Epithelial cell of esophagus (primary cell): ENCODE measurements at places on chromosomes 11 and 22.

DNA sequence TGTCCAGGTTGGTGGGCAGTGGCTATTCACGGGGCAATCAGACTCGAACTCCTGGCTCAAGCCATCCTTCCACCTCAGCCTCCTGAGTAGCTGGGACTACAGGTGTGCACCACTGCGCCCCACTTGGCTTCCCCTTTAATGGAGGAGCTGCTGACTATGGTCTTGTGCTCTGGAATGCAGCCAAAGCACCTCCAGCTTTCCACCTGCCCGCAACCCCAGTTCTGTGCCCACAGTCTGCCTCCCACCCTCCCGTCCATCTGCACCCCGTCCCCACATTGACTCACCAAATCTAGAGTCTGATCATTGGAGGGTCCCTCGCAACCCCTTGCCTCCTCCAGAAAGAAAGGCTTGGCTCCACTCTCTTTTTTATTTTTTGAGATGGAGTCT is 41.0 kb downstream of the KCNJ4 start:
- DNase-seq: no peak

- DNase-seq: no peak
Observed at GRCh38 chr11:32573228-32573627, 10.4 kb upstream of the EIF3M start.

- no peak for DNase-seq
Observed at GRCh38 chr11:116686866-116687265, 85.9 kb downstream of the BUD13 start.

GRCh38 chr11:71927820-71928736 is at the start of gene XNDC1N:
TSS of gene XNDC1N (minus strand) at chr11:71928594. CDS start at chr11:71923353, 5,241 bp downstream.
- DNase-seq: peak; percentile 89

DNA sequence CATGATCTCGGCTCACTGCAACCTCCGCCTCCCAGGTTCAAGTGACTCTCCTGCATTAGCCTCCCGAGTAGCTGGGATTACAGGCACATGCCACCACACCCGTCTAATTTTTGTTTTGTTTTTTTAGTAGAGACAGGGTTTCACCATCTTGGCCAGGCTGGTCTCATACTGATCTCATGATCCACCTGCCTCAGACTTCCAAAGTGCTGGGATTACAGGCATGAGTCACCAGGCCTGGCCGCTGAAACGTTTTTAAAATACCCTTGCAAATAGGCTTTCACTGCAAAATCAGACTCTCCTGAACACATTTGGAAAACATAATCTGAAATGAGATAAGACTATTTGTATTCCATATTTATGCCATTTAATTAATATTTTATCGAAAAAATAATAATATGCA is 826.1 kb upstream of the CNTN5 start:
- DNase-seq: peak; percentile 11

- no peak for DNase-seq
Observed at GRCh38 chr11:122360875-122361274, 244.9 kb upstream of the BLID start.
